IMR-90 (cell line): ENCODE measurements at places on chromosomes 11 and 22.

- H3K36me3 ChIP-seq = no peaks in the 10 kb centered on the region
- no peaks in the 10 kb centered on the region for H3K4me1 ChIP-seq
- no peak for DNase-seq
- H3K27ac ChIP-seq = no peak overlapping the region
- H3K4me3 ChIP-seq = no peak overlapping the region
Observed at GRCh38 chr22:49112176-49112575, 715.5 kb downstream of the BRD1 start.

GRCh38 chr11:26286472-26287066 is 45.4 kb upstream of the ANO3 start:
- DNase-seq = peak; percentile 37
- H3K27me3 ChIP-seq = no peaks in the 10 kb centered on the region
- no peak overlapping the region; the same call in 1 of the 2 replicates for H3K4me3 ChIP-seq
- no peak overlapping the region for H3K27ac ChIP-seq
- no peaks in the 10 kb centered on the region for H3K4me1 ChIP-seq

GRCh38 chr11:36363361-36364268 is 67.5 kb downstream of the PRR5L start:
- no peak for DNase-seq
- H3K27me3 ChIP-seq = no peaks in the 10 kb centered on the region
- H3K4me1 ChIP-seq = peaks cover 13% of the 10 kb centered on the region
- H3K36me3 ChIP-seq = no peaks in the 10 kb centered on the region

DNA sequence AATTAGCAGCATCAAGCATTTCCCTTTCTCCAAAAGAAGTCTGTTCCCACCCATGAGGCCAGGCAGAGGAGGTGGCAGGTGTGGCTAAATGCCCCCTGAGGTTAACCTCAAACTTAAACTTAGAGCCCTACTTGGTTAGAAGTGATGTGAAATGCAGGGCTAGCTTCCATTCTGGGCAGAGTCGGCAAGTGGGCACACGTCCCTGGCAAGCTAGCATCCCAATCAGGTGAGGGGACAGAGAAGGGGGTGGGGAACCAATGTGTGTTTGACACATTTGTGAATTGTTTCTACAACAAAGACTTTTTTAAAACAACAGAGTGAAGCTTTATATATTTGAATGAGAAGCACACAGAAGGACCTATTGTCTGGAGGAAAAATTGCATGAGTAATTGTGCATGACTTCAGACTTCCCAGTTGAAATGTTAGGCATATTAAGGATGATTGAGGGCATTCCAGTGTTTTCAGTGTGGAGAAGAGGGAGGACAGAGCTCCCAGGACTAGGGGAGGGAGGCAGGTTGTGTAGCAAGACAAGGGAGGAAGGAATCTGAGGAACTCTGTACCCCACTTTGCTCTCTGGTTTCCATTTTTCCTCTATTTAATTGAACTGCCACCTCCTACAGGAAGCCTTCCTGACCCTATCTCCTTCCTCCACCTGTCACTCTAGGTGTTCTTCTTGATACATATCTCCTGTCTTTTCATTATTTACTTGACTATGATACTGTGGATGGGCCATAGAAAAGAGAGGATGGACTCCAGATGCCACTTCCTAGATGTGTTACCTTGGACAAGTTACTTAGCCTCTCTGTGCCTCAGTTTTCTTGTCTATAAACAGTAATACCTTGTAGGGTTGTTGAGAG is 83.3 kb upstream of the PICALM start:
- peaks cover 18% of the 10 kb centered on the region for H3K4me1 ChIP-seq
- peak overlapping the region; percentile 26; the same call in 1 of the 2 replicates for H3K27ac ChIP-seq
- peak; percentile 53 for DNase-seq

DNA sequence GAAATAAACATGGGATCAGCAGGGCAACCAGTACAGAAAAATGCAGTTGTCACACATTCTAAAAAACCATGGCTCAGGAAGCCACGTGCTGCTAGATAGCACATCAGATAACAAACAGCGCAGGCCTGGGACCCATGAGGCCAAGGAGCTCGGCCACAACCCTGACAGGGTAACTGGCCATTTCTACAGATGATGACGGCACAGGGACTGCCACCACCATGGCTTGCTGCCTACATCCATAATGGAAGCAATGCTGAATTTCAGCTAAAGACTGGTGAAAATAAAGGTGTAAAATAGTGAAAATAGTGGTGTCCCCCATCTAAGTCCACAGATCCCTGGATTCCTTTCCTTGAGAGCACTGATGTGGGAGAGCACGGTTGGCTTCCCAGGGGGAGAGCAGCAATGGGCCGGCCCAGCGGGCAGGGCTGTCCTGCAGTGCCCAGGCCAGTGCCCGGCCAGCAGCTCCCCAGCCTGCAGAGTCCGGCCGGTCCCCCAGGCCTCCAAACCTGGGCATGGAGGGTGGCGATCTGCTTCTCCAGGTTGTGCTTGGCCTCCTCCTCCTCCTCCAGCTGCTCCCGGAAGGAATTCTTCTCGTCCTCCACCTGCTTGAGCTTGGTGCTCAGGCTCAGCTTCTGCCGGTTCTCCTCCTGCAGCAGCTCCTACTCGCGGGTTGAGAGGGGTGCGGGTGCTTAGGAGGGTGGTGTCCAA is 40.0 kb downstream of the APOL1 start:
- H3K4me3 ChIP-seq = no peak overlapping the region
- H3K27ac ChIP-seq = no peak overlapping the region
- DNase-seq = no peak
- H3K4me1 ChIP-seq = no peaks in the 10 kb centered on the region
- H3K36me3 ChIP-seq = peaks cover 85% of the 10 kb centered on the region
